ENCODE measurements at places on chromosomes 11 and 22.

DNA sequence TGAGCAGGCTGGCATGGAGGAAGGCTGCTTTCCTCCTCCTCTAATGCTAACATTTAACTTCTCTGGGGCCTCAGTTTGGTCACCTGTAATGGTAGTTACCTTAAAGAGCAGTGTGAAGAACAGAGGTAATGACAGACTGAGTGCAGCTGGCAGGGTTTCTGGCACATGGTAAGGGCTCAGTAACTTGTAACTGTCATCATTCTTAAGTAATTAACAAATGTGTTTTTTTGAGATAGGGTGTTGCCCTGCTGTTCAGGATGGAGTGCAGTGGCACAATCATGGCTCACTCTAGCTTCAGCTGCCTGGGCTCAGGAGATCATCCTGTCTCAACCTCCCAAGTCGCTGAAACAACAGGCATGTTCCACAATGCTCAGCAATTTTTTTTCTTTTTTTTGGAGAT is 242.0 kb upstream of the SYN3 start:
- DNase-seq: no peak

- no peak for DNase-seq
These were observed 44.4 kb downstream of the DCDC1 start for GRCh38 chr11:31325160-31325559.

GRCh38 chr11:81444297-81444696 is 1289.4 kb downstream of the FAM181B start:
- no peak for DNase-seq

- DNase-seq: no peak
These were observed 71.2 kb upstream of the CDON start for GRCh38 chr11:126133901-126134300.

GRCh38 chr11:87892291-87892690 is 283.0 kb downstream of the RAB38 start:
- no peak for DNase-seq

GRCh38 chr11:17801166-17801565 is 66.6 kb downstream of the KCNC1 start:
- no peak for DNase-seq

- no peak for DNase-seq
These were observed 16.5 kb upstream of the CSTF3 start for GRCh38 chr11:33177676-33178336.

DNA sequence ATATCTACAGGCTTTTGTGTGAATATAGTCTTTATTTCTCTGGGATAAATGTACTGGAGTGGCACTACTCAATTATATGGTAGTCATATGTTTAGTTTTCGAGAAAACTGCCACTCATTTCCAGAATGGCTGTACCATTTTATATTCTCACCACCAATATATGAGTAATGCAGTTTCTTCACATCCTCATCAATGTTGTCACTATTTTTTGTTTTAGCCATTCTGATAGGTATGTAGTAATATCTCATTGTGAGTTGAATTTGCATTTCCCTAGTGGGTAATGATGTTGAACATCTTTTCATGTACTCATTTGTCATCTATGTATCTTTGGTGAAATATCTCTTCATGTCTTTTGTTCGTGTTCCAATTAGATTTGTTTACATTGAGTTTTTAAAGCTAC is 18.0 kb downstream of the ACRV1 start:
- no peak for DNase-seq

DNA sequence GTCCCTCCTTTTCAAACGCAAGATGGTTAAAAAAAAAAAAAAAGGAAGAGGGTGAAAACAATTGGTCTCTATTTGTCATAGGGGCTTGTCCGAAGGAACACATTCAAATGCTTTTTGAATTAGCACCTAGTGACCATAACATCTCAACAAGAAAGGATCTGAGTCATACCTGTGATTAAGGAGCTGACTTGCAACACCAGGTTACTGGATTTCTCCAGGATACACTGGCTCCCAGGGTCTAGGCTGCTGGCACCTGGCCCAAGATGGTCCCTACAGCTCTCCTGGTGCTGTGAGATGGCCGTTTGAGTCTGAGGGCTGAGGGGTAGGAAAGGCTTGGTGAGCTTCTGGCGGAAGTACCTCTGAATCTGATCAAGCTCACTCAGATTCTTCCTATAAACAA is 28.4 kb upstream of the UCP3 start:
- no peak for DNase-seq

GRCh38 chr11:6742260-6742659 is 29.5 kb downstream of the OR2AG2 start:
- no peak for DNase-seq

GRCh38 chr11:60332846-60333245 is 5.8 kb downstream of the MS4A6E start:
- no peak for DNase-seq

Measured in KBM-7 (cell line).